Amygdala (tissue), 56 donors: ENCODE measurements at places on chromosomes 13 and 19.

- DNase-seq, result no peak
Observed at GRCh38 chr13:25281193-25281934, 5.9 kb downstream of the MTMR6 start.

GRCh38 chr13:94435604-94436226, 43.8 kb downstream of the DCT start:
- no peak for DNase-seq

DNA sequence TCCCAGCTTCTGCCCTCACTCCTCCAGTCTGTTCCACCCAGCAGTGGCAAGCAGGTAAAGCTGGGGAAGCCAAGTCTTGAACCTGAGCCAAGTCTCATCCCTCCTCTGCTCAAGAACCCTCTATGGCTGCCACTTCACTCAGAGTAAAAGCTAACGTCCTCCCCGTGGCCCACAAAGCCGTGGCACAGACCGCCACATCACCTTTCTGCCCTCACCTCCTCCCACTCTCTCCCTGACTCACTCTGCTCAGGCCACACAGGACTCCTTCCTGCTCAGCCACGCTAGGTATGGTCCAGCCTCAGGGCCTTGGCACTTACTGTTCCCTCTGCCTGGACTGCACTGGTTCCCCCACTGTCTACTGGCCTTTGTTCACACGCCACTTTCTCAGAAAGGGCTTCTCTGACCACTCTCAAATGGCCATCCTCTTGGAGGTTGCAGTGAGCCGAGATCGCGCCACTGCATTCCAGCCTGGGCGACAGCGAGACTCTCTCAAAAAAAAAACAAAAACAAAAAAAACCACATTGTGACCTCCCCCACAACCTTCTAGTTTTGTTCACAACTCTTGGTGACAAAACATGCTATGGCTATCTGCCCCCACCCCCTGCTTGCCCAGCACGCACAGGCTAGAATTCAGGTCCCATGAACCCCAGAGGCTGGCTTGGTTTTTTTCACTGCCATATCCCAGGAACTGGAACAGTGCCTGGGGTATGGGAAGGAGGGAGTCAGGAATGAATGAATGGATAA, 15.8 kb downstream of the NDUFB7 start:
- no peak for DNase-seq

DNA sequence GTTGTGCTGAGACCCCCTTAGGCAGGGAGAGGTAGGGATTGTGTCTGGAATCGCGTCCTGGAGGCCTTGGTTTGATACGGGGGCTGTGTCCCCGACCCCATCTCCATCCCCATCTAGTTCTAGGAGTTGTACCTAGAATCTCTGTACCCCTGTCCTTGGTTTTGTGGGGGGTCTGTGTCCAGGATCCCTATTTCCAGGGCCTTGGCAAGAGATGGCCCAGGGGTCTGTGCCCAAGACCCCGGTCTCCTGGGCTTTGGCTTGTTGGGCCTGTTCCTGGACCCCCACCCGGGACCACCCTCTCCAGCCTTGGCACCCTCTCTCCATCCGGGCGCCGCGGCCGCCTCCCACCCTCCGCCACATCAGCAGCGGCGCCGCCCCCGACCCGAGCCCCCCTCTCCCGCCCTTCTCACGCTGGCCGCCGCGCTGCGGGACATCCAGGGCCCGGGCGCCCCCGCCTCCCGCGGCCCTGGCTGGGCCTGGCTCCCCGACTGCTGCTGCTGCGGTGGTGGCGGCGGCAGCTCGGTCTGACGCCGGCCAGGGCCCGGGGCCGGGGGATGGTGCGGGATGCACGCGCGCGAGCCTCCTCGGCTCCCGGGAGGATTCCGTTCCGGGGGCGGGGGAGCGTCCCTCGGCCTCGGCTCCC, at the start of gene NUMBL:
TSS of gene NUMBL (minus strand) at position 602 of the 643 bp plus-strand sequence. CDS start at position 434, 168 bp downstream.
- DNase-seq, result no peak

GRCh38 chr19:40549007-40549708, 27.5 kb upstream of the SHKBP1 start:
- DNase-seq, result peak; percentile 41

DNA sequence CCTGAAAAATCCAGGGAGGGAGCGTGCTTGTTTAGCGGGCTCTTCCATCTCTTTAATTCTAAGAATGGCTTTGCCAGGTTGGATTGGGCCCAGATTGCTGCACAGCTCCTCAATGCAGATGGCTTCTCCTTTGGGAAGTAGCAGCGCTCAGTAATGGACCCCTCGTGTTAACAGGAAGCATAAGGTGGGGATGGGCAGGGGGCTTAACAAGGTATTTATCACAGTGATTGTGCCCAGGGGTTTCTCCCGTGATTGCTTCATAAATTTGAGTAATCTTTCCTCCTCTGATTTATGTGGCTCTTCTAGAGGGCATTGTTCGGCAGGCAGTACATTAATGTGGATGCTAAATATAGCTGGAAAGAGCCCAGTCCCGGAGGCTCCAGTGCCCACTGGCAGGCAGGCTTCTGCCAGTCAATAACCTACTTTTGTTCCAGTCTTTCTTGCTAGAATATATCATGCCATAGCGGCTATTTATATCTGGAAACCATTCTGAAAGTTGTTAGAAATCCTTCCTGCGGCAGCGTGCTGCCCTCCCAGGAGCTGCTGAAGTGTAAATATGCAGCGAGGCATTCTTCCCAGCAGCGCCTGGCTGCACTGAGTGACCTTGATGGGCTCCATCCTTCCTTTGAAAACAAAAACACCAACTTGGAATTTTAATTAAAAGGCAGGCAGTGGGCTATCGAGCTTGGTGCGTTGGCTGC, 65.0 kb downstream of the FGF9 start:
- DNase-seq, result no peak

DNA sequence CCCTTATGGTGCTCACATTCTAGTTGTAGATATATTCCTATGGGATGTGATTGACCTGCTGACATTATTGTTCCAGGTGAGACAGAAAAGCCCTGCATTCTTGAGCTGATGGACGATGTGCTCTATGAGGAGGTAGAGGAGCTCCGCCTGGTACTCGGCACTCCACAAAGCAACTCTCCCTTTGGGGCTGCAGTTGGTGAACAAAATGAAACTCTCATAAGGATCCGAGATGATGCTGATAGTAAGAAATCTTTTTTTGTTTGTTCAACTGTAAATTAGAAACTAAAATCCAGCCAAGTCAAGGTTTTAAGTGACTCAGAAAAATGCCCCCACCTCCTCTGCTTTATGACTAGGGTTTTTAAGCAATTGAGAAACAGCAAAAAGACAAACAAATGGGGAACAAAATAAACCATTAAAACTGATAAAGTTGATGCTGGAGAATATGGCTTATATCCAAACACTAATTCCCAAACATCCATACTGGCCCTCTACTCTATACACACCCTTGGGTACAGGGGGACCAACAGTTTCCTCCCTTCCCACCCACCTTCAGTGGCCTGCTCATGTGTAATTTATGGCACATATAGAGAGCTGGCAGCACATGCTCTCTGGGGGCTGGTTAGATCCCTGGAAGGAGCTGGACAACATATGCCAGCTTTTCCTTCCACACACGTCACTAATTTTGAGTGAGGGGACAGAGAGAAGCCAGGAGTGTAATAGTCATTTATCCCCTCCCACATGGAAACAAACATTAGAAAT, 139.6 kb downstream of the STOML3 start:
- DNase-seq, result no peak

- DNase-seq, result no peak
Observed at GRCh38 chr19:29564574-29565005, 38.8 kb downstream of the VSTM2B start.

DNA sequence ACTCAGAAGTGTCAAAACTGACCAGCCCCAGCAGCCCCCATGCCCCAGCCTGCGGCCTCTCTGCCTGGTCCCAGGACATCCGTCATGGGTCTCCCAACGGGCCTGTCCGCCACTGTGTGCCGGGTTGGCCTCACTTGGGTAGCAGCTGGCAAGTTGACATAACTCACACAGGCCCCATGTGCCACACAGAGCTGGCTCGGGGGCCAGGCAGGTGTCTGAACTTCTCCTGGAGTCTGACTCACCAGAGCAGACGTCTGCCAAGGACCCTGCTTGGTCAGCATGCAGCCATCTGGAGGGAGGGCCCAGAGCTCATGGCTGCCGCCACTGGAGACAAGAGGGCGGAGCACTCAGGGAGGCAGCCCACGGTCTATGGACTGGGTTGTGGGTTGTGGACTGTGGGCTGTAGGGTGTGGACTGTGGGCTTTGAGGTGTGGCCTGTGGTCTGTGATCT, 32.0 kb upstream of the TMEM255B start:
- no peak for DNase-seq

DNA sequence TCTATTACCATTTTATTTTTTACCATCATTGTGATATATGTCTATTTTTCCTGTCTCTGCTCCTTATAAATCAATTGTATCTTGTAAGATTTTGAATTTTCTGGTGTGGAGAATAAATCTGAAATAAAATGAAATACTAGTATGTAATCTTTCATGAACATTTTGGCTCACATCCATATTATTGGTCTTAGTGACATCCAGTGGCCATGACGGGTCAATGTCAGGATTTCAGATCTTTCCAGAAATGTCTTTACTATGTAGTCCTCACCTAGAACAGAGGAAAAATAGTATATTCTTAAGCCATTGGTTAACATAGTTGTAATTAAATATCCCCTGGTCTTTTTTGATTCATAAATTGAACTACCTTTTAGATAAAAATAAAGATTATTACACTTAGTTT, 109.8 kb upstream of the GPC6 start:
- DNase-seq, result no peak

GRCh38 chr13:75647126-75647784, 11.1 kb downstream of the LMO7 start:
- no peak for DNase-seq

- no peak for DNase-seq
Observed at GRCh38 chr13:79481685-79482052, 714 bp downstream of the NDFIP2 start.

- no peak for DNase-seq
Observed at GRCh38 chr19:17001603-17002183, 24.9 kb downstream of the CPAMD8 start.

- DNase-seq, result no peak
Observed at GRCh38 chr19:6963244-6963852, 57.9 kb downstream of the MBD3L2B start.

- DNase-seq, result no peak
Observed at GRCh38 chr19:41935760-41936415, 7.6 kb upstream of the ERFL start.

GRCh38 chr19:51511353-51511752, 9.8 kb upstream of the SIGLEC12 start:
- DNase-seq, result no peak

GRCh38 chr13:110419381-110419791, 112.3 kb downstream of the COL4A2 start:
- no peak for DNase-seq

GRCh38 chr19:52936954-52937325, 13.7 kb upstream of the ZNF888 start:
- no peak for DNase-seq

DNA sequence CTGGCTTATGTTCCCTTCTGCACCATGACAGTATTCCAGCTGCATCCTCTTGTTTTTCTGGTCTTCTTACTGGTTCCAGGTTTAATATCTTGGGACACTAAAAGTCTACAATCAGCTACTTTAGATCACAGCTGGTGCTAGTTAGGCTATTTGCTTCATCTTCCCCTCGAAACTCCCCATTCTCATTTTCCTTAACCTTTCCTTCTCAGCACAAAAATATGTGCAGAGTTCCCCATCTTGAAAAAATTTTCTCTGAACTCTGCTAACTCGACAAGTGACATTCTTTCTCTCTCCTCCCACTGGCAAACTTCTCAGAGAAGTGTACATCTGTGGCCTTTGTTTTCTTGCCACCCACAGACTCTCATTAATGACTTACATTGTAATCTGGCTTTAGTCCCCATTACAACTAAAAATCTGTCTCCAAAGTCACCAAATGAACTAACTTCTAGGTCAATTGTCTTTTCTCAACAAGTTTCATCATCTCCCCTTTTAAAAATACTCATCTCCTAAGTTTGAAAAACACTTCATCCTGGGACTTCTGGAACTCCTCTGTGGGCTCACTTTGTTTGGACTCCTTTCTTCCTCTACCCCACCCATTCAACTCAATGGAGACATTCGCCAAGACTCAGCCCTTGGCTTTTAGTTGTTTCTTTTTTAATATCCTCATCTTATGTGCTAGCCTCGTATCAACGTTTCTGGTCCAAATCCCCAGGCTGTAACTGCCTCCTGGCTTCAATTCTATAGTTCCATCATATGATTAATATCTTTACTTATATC, 7.1 kb upstream of the KL start:
- DNase-seq, result no peak

DNA sequence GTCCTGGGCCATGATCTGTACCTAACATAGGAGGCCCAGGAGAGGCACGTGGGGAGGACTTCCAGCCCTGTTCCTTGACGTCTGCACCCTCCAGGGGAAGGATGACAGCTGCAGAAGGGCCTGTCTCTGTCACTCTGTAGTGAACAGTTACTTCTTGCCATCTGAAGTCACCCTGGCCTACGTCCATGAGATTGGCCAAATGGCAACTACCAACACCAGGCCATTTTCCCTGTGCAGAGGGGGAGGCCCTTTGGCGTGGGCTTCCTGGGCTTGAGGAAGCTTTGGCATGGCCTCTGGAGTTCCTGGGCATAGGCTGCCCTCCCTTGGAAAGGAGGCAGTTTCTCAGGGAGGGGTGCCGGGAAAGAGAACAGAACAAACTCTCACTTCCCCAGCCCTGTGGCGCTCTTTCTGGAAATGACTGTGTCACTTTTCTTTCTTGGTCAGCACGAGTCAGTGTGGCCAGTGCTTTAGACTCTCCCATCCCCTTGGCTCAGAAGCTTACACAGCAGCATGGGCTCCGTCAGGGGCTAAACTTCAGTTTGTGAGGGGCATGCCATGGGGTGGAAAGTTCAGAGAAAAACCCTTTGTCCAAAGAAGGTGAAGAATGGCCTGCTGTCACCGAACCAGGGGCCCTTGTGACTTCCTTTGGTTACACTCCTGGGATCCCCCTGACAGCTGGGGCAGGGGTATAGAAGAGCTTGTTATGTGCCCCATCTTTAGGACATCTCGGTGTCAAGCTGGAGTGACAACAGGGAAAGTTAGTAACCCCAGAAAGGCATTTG, 5.3 kb downstream of the CARM1 start:
- DNase-seq, result peak; percentile 59

DNA sequence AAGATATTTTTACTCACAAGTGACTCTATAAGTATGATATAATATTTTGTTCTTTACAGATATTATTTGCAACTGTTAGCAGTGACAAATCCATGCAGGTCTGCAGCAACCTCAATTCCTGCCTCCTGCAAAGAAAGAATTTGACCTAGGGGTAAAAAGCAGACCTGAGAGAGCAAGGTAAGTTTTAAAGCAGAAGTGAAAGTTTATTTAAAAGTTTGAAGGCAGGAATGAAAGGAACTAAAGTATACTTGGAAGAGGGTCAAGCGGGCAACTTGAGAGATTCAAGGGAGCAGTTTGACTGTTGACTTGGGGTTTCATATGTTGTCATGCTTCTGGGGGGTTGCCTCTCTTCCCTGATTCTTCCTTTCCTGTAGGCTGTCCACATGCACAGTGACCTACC, 520.1 kb upstream of the PCDH20 start:
- DNase-seq, result no peak
